ENCODE measurements at places on chromosomes 11 and 22. TPM values are rescaled to one million over a fixed set of nuclear protein-coding genes. Genes with fewer than 3 reads are reported as not detected.

GRCh38 chr11:10351765-10352641, 47.1 kb downstream of the ADM start:
- peak; percentile 88 for DNase-seq

- DNase-seq: no peak
These were observed 46.7 kb upstream of the PARVA start for GRCh38 chr11:12330485-12331231.

DNA sequence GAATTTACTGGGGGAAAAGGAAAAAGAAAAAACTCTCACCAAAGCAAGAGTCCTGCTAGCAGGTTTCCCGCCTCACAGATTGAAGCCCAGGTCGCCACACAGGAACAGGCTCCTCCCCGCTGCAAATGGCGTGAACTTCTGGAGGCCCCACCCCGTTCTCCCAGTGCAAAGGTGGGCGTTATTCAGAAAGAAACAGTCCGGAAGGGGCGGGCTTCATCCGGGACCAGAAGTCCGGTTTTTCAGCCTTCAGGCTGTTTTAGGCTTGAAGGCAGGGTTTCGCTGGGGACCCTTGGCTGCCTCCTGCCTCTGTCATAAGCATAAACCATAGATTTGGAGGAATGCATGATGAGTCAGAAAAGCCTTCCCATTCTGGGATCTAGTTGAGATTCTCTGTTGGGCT, 148.3 kb upstream of the POU2AF2 start:
- no peak for DNase-seq

GRCh38 chr11:26109658-26110368, 222.1 kb upstream of the ANO3 start:
- DNase-seq: no peak

NCR3LG1 gene
- 1.9 TPM for polyA plus RNA-seq

OLFML1 gene
- polyA plus RNA-seq: 30.7 TPM

POU2AF2 gene
- not detected for polyA plus RNA-seq

GRCh38 chr22:34108168-34108567, 187.9 kb upstream of the LARGE1 start:
- DNase-seq: no peak

- DNase-seq: no peak
These were observed 484.7 kb upstream of the TENM4 start for GRCh38 chr11:79925570-79925969.

DNA sequence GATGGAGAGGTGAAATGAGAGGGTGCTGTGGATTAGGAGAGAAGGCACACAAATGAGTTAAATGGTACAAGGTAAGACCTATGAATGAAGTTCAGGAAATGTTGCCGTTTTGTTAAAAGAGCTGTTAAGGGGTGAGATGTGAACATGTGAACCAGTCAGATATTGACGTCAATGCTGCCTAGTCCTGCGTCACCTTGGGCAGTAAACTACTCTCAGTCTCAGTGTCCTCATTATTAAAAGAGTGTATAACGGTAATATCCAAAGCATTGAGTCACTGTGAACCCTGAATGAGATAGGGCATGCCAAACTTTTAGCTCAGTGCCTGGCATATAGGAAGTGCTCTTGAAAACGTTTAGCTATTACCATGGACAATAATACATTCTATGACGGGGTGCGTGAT, 32.4 kb upstream of the SORL1-AS1 start:
- DNase-seq: no peak

DNA sequence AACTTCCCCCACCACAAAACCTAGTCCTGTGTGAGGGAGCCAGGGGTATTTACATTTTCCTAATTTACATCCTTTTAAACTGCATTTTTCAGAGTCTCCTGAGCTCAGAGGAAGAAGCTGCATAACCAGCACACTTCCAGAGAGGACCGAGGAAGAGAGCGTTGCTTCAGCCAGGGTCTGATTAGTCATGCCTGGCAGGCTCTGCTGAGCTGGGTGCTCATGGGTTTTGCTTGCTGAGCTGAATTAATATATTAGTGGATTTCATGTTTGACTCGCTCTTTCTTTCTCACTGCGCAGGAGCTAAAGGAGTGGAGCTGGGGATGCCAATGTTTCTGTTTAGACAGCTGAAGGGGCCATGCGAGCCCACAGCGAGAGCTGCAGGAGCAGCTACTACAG, 539.3 kb upstream of the B3GAT1 start:
- no peak for DNase-seq

All from renal cortex interstitium (tissue), 15 donors.